ENCODE measurements at places on chromosomes 5 and 9.
A peak's percentile ranks its signal among the peaks of the same experiment; 100 is the strongest.

DNA sequence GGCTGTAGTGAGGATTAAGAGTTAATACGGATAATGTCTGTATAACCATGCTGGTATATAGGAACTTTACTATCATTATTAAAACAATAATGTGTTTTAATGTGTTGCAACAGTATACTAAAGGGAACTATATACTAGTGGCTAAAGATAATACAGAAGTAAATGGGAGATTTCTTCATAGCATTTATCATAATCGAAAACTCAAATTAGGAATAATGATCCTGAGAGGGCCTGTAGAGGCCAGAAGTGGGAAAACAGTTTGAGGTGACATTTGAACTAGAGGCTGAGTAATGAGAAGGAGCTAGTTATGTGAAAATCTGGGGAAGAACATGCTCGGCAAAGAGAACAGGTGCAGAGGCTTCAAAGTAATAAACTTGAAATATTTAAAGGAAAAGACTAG is 2.9 kb downstream of the TCERG1 start:
- DNase-seq: no peak

DNA sequence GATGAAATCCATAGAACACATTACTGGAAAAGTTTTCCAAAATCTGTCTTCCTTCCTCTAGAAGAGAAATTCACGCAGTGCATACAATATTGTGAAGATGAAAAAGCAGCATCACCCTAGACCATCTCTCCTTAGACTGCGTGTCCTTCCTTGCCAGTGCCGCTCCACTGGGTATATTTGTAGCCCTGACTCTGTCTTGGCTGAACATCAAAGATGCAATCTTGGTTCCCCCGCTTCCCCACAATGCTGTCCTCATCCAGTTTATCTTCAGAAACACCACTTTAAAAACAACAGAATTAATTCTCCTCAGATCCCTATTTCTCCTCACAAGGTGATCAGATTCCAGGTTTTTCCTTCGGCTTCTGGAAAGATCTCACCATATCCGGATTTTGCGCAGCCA is 53.9 kb downstream of the ROR2 start:
- no peak for DNase-seq

DNA sequence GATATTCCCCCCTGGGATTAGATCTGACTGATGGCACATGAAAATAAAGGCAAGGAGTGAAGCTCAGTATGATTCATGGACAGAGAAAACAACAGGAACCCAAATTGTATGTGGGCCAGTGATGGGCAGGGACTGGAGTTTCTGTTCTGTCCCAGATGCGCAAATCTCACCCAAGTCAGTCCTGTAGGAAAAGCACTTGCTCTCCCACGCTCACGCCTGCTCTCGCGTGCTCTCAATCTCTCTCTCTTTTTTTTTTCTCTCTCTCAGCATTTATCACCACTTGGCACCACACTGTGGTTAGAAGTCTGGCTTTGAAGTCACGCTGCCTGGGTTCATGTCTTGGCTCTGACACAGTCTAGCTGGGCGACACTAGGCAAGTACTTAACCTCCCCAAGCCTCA is 106.5 kb upstream of the LRRTM2 start:
- peak; percentile 36 for DNase-seq

- no peak for DNase-seq
Measured at GRCh38 chr5:9009931-9010651, 535.8 kb downstream of the SEMA5A start.
